ENCODE measurements at places on chromosomes 6 and 20.
A peak's percentile ranks its signal among the peaks of the same experiment; 100 is the strongest.

- DNase-seq = no peak
Measured at GRCh38 chr6:158660333-158660754, 10.5 kb downstream of the SYTL3 start.

- no peak for DNase-seq
Measured at GRCh38 chr20:11020712-11021111, 346.9 kb upstream of the JAG1 start.

GRCh38 chr6:6880745-6881437, 226.9 kb upstream of the RREB1 start:
- no peak for DNase-seq

GRCh38 chr6:80205404-80205803, 98.9 kb downstream of the BCKDHB start:
- DNase-seq = no peak

DNA sequence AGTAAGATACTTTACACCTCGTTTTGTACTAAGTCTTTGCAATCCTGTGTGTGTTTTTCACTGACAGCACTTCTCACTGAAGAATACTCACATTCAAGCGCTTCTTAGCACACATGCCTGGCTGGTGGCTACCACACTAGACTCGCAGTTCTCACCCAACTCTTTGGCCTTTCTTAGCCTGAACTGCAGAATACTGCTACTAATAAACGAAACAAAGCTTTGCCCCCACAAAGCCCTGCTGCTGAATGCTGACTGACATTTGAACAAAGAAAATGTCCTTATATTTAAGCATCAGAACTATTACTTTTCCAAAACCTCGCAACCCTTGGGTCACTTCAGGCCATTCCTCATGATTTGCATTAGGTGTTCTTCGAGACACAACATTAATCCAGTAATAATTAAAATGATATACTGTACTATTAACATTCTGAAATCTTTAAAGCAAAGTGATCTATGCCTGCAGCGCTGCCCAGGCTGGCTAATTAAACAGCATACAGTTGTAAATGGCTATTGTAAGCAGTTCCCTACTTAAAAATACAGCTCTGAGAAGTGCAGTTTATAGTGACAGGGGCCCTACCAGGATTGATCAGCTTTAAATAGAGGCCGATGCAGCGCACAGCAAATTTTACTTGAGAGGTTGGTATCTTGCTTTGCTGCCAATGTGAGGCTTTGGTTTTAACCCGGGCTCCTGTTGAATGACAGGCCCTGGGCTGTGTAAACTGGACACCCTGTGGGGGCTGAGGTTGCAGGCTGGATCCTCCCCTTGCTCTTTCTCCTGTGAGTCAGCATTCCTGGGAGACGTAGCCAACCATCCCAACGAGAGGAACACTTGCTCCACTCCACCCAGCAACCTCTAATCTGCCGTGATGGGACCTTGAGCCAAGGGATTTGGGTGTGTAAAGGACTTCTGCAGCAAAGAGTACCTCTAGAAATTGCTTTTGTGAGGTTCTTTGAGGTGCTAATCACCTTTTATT, 899.0 kb downstream of the TFAP2A start:
- no peak for DNase-seq

DNA sequence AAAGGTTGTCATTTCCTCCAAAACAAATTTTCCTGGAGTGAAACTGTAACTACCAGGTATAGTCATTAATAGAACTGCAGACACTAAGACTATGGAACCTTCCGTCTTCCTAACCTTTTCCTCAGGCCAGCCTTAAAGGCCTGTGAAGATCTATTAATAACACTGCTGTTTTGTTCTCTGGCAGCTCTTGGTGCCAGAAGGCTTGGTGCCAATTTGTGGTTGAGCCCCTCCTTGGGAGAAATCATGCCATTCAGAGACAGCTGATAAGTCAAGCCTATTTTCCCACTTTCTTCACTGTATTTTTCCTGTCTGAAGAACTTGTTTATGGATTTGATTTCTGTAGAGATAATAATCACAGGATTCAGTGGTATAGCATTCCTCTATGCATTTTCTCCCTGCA, 64.8 kb downstream of the HCRTR2 start:
- DNase-seq = no peak

DNA sequence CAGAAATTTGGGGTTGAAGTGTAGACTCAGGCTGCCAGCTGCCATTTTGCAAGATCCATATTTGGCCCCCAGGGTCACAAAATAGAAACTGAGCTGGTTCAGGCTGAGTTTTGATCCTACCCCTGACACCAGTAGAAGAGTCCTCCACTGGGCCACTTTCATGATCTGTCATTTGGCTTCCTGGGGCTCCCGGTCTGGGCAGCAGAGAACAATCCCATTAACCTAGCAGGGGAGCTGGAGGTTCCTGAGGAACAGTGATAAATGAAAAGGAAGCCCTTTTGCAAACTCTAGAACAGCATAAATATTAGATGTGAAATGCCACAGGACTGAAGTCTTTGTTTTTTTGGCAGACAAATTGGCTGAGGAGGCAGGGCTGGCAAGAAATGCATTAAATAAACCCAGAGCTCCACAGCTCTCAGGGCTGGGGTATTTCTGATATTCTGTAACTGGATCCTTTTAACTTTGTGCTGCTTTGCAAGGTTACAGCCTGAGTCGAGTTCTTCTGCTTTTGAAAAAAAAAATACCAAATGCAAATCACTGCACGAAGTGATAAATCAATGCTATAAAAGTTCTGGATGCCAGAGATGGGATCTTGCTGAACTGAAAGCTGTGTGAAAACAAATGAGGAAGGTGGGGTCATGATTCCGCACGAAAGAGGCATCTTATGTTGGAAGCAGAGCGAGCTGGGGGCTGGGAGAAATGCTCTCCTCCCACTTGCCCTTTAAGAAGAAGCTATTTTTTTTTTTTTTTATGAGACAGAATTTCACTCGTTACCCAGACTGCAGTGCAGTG, 64.4 kb downstream of the SULF2 start:
- no peak for DNase-seq

DNA sequence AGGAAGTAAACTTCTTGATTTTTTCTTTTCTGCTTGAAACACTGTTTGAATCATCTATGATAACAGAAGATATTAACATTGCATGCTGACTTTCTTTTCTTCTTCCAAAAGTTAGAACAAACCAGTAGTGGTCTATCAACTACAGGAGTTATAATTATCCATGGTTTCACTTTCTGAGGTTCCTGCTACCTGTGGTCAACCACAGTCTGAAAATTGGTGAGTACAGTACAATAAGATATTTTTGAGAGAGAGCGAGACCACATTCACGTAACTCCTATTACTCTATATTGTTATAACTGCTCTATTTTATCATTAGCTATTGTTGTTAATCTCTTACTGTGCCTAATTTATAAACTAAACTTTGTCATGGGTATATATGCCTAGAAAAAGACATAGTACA, 86.1 kb downstream of the MAP7 start:
- DNase-seq = no peak

DNA sequence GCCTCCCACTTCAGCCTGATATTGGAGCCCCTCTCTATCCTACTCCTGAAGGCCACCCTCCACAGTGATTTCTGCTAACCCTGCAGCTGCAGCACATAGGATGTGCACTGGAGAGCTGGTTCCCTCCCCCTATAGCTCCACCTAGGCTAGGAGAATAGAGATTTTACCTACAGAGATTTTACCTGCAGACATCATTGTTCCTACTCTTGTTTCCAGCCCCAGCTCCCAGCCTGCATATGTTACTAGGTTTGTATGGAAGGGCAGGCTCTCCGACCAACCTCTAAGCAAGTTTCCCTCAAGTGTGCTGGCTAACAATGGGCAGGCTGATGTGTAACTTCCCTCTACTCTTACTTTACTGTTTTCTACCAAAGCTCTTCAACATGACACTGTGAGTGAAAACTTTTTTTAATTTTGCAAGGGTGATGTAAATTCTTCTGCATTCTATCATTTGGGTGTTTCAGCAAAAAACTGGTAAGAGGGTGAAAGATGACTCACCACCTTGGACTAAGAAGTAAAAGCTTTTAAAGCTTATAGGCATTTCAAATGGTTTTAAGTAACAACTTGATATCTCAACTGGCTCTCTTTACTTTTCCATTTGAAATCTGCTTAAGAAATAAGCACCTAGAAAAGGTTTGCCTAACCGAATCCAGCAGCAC, 106.8 kb downstream of the CDK19 start:
- DNase-seq = no peak

GRCh38 chr6:34328969-34329368, 63.5 kb downstream of the NUDT3 start:
- DNase-seq = no peak

- DNase-seq = no peak
Measured at GRCh38 chr6:84249724-84250123, 22.3 kb upstream of the CEP162 start.

DNA sequence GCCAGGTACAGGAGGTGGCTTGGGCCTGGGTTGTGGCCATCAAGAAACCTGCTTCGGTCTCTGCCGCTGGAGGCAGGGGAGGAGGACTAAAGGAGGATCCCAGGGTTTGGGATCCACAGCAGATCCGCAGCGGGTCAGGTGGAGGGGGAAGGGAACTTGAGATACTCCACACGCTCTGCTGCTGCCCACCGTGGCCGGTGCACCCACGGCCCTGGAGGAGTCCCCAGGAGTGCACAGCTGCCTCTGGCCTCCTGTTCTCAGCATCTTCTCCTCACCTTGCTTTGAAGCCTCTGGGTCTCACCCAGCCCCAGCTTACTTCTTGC, 286.8 kb downstream of the CDH4 start:
- DNase-seq = no peak

- no peak for DNase-seq
Measured at GRCh38 chr6:73514746-73515110, 6.1 kb downstream of the EEF1A1 start.

- no peak for DNase-seq
Measured at GRCh38 chr20:51067792-51068191, 44.9 kb upstream of the KCNG1 start.

GRCh38 chr6:19999319-20000191, 162.4 kb downstream of the ID4 start:
- DNase-seq = peak; percentile 54

GRCh38 chr6:145736661-145737144, 1.4 kb upstream of the EPM2A start:
- DNase-seq = no peak

GRCh38 chr6:151493161-151493803, 535 bp upstream of the CCDC170 start:
- no peak for DNase-seq

GRCh38 chr20:15842872-15843271, 730.4 kb downstream of the KIF16B start:
- DNase-seq = no peak

DNA sequence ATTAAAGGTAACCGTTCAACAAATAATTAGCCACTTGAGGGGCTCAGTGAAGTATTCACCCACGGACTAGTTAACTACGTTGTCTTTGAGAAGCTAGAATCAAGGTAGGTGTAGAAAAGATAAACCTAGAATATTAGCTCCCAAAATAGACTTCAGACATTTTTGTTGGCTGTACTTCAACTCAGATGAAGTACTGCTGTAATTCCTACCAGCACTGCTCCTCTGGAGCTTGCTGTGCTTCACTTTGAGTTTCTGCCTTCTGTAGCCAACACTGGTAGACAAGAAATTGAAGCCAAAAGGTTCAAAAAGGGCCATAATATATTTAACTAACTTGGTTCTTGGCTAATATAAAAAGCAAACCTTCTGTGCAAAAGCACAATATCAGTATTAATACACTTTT, 18.8 kb upstream of the SDHAF4 start:
- no peak for DNase-seq

DNA sequence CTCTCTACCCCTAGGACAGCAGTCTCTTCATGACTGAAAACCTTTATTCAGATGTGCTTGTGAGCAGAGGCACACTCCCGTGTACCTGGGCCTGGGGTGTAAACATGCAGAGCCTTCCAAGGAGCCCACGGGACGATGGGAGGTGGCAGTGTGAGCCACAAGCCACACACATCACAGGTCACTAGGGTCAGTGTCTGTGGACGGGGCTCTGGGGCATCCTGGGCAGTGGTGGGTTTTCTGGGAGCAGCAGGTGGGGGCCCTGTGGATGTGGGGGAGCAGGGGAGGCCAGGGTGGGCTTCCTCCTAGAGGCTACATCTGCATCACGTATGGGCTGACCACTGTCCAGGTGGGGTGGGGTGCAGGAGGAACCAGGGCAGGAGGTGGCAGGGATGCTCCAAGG, 16.7 kb upstream of the TTLL2 start:
- DNase-seq = no peak

GRCh38 chr20:38104285-38104684, 60.8 kb downstream of the TGM2 start:
- no peak for DNase-seq

- DNase-seq = no peak
Measured at GRCh38 chr6:69887714-69888345, 21.5 kb downstream of the COL19A1 start.

DNA sequence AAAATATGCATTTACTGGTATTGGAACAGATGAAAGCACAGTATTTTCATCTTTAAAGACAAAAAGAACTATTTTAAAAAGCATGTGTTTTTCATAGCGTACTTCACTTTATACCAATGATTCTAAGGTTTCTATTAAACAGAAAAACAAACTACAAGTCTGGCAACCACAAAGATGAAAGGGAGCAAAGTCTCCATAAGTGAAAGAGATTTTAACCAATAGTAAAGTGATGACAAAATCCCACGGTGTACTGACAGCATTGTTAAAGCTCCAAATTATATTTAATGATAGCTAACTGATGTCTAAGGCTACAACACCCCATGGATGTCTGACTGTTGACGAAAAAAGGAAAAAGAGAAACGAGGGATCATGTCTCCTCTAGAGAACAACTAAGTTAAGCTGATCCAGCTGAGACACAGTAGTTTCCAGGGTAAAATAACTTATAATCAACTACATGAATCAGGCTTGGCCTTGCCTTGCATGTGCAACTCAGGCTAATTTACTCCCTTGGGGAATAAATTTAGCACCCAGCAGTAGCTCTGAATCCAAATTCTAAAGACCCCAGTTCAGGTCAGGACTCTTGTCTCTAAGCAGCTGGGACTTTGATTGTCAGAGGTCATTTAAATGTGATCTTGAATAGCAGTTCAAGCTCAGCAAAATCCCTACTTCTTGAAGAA, 56.0 kb upstream of the TAB2 start:
- no peak for DNase-seq

DNA sequence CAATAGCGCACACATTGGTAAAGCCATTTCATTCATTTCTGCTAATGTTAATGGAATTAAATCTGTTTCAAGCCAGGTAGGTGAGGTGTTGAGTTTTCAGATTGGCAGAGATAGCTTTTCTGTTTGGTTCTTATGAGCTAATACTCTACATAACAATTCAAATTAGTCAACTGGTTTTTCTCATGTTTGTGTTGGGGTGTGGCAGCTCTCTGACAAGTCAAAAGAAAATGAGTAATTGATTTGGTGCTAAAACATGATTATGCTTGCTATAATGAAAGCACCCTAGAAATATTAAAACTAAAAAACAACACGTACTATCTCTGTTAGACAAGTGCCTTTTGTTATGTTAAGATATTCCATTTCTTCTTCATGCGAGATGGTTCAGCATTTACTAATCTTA, 13.6 kb downstream of the PPP1R14C start:
- no peak for DNase-seq

- DNase-seq = no peak
Measured at GRCh38 chr6:56289721-56290120, 42.3 kb upstream of the COL21A1 start.

Measured in CMK (cell line).